ENCODE measurements at places on chromosomes 6 and 20. TPM values are rescaled to one million over a fixed set of nuclear protein-coding genes. Genes with fewer than 3 reads are reported as not detected.

GRCh38 chr6:128064540-128064895 is 163.7 kb upstream of the THEMIS start:
- no peak for DNase-seq

Gene TRERF1
- 0.86 TPM for total RNA-seq

Gene MYMX
- total RNA-seq: 0.30 TPM

Gene SGK2
- 0.70 TPM for total RNA-seq

DNA sequence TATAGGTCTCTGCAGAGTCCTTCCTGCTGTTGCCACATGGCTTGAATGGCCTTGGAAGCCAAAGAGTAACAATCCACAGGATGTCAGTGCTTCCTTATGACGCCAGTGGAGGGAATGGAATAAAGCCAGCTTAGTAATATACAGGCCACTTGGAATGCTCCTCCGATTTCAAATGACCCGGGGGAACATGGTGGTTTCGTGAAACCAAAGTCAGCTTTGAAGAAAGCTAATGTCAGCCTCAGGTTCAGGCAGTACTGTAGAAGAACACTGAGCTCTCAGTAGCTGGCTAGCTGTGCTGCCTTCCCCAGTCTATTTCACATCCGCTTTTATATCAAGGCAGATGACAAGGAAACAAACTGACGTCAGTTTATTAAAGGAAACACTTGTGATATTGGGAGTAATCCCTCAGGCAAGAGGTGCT is 189.1 kb downstream of the DTNBP1 start:
- DNase-seq: no peak

GRCh38 chr6:13472976-13473767 is 14.2 kb downstream of the GFOD1 start:
- no peak for DNase-seq

DNA sequence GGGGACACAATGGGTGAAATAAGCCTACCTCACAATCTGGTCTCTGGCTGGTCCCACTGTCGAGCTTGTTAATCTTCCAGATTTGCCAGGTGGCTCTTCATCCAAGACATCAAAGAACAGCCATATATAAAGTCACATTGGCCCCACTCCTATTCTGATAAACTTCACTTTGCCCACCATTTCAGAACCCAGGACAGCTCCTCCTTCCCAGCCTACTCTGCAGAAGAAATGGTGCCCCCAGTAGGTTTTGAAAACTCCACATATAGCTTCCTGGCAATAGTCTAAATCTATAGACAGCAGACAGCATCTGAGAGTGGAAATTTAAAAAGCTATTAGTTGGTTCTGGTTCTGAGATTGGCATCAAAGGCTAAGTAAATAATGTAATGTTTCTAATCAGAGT is 143.1 kb upstream of the PCSK2 start:
- no peak for DNase-seq

DNA sequence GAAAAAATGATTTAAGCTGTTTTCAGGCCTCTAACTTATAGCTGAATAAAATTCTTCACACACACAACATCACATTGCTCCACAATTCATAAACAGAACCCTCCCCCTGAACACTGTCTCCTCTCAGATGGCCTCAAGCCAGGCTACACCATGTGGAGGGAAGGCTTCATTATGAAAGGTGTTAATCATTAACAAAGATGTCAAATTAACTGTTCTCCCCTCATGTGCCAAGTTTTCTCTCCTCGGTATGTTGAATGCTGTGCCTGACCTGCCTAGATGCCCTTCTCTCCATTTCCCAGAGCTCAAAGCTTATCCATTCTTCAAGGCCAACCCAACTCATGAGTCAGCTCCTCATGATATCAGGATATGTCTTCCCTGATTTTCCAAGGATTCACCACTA is 210.4 kb downstream of the GMDS start:
- DNase-seq: no peak

Data from cardiac septum (tissue), 1 donor.